ENCODE measurements at places on chromosomes 7 and 10.

DNA sequence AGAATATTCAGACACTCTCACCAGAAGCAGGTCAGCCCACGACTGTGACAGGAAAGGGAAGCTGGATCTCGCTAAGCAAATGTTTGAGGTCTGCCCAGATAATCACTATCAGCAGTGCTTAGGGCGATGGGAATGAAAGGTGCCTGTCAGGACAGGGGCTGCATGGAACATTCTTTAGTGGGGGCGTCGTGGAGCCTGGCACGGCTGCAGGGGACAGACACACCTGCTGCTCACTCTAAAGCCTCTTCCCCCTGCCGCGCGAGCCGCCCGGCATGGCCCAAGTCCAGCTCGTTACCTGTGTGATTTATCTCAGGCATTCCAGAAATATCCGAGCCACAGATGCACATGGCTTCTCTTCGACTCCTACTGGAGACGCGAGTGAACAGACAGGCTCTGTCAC lies 235.5 kb downstream of the GLRX3 start:
- DNase-seq = no peak

- DNase-seq = no peak
Measured at GRCh38 chr10:63027531-63027930, 105.6 kb upstream of the NRBF2 start.

DNA sequence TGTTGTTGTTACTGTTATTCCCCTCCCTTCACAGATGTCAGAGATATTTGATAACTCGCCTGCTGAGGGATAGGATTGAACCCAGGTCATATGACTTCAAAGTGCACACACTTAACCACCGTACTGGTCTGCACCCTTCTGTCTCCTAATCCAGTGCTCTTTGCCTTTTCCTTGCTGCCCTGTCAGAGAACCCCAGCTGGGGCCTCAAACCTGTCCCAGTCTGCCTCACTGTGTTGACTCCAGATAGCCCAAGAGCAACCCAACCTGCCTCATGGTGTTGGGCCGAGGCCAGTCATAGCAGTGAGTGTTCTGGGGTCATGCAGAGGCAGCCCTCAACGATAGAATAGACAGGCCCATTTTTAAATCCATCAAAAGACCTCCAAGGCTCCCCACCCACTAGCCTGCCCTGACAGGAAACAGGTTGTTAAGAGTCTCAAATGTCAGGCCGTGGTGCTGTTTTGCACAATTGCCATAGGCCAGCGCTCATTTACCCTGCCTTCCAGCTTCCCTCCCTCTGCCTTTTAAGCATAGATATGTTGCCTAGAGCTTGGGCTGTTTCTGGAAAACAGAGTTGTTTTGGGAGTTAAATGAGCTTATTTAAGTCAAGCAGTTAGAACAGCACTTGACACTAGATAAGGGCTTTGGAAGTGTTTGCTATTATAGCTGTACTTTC lies 37.0 kb upstream of the PDCD4 start:
- no peak for DNase-seq

DNA sequence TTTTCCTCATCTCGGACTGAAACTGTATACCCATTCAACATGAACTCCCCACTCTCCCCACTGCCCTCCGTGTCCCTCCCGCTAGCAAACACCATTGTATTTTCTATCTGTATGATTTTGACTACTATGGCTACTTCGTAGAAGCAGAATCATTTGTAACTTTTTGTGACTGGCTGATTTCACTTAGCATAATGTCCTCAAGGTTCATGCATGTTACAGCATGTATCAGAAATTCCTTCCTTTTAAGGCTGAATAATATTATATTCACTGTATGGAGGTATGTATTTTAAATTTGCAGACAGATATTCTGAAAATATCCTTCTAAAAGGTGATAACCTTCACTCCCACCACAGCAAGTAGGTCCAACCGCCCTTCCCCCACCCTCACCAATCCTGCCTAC lies 42.9 kb upstream of the MMD2 start:
- no peak for DNase-seq

- DNase-seq = no peak
Measured at GRCh38 chr10:58660575-58661255, 148.0 kb downstream of the BICC1 start.

GRCh38 chr7:574661-575395 lies 55.2 kb upstream of the PDGFA start:
- DNase-seq = no peak

DNA sequence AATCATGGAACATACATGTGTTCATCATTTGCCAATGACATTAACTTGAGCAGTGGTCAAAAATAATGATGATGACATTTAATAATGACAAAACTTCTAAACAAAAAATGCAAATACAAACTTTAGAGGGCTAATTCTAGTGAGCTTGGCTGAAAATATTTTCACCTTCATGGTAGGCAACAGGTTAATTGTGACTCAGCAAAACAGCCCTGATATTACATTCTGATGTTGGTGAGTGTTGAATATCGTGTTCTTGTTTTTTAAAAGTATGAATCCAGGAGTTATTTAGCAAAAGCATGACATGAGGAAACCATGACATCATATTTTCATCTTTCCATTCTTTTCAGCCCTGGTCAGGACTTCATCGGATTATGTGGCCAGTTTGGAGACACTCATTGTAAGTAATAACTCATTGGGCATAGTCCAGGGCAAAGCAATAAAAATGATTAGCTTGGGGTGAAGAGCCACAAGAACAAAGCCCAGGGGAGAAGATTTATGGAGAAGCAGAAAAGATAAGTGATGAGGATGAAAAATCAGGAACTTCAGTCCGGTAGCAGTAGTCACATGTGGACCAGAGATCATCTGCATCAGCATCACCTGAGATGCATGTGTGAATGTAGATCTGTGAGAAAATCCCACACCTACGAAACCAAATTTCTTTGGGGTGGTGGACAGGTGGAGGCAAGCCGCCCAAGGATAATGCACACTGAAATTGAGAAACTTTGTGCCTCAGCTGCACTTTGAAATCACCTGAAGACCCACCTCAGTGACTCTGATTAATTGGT lies 46.8 kb upstream of the PRKAR2B start:
- no peak for DNase-seq

DNA sequence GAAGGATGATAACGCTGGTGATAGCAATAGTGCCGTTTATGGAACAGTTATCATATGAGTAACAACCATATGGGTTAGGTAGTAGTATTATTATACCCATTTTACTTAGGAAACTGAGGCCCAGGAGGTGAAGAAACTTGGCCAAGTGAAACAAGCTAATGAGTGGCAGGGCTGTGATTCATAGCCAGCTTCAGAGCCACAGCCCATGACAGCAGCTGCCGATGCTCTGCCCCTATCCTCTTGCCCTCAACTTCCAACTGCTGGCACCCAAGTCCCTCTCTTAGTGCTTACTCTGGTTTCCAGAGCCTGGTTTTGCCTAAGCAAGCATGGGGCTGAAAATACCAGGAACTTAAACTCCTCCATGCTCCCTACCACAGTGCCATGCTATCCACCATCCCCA lies 12.3 kb downstream of the SH3PXD2A start:
- no peak for DNase-seq

- DNase-seq = no peak
Measured at GRCh38 chr10:50331486-50331885, 80.2 kb upstream of the ASAH2 start.

GRCh38 chr10:133174689-133175263 lies 14.8 kb downstream of the KNDC1 start:
- DNase-seq = no peak

GRCh38 chr7:150351587-150352194 lies 10.3 kb upstream of the RARRES2 start:
- DNase-seq = no peak

DNA sequence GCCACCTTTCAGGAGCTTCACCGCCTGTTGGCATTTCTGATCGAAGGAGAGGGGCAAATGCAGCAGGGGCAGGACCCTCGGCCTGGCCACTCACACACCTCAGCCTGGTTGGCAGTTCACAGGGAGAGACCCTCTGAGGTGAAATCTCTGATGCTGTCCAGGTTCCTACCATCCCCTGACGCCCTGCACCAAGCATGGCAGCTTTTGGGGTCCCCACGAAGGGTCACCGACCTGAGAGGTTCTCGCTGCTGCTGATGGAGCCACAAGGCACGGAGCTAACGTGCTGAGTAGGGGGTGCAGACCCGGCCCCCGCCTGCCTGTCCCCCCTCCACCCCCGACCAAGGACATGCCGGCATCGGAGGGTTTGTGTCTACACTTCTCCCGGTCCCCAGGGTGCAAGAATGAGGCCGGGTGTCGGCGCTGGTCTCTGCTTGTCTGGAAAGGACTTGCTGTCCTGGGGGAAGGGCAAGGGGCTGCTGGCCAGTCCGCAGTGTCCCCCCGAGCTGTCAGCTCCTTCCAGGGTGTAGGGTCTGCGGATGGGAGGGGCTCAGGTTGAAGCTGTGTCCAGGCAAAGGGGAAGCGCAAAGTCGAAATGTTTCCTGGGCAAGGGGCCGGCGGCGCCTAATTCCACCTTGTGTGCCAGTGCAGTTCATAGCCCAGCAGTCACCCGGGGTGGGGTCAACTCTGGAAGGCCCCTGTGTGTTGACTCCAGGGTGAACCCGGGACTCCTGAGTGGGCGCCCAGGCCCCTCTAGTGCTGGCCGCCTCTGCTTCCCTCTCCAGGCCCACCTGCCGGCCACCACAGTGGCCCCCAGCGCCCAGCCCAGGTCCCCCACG lies 132.6 kb downstream of the DNAJB6 start:
- no peak for DNase-seq

DNA sequence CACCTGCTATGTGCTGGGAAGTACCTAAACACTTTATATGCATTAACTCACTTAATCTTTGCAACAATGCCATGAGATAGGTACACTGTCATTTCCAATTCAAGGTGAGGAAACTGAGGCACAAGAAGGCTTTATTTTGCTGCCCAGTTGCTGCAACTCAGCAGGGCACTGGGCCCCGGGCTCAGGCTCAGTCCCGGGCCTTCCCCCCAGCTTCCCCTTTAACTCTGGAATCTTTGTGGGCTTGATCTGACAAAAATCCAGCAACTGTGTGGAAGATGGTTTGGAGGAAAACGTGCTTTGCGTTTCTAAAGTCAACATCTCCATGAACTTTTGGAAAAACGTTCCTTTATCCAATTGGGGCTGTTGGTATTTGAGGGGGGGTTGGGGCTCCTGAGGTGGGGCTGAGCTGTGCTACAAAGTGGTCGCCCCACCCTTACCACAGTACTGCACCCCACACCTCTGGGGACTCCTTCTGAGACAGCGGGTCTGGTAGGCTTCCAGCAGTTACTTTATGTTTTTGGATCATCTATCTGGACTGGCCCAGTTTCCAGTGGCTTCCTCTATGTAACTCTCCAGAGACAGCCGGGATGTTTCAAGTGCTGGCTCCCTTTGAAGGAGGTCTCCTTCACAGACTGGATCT lies 40.5 kb upstream of the CAMK1D start:
- no peak for DNase-seq

GRCh38 chr10:21130108-21130507 lies 233.0 kb upstream of the NEBL start:
- DNase-seq = no peak

DNA sequence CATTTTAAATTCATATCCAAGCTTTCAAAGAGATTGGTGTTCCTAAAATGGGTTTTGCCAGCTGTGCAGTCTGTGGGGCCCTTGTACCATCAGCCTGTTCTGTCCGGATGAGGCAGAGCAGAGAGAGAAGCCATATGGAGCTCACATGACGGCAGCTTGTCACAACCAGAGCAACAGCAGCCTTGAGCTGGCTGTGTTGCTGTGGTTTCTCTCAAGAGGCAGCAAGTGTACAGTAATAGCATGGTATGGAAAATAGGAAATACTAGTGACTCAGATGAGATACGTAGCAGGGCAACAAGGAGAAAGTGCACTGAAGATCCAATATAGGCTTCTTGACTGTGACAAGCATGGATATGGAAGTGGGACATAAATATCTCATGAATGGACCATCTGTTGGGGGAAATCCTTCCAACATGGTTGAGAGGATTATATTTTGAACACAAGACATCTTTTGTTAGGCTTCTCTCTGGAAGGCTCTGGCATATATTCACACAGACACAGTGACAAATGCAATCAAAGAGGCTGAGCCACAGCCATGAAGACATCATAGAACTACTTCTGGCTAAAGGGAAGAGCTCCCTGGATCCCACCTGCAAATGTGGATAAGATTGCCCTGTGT lies 251.0 kb upstream of the TAC1 start:
- DNase-seq = no peak

DNA sequence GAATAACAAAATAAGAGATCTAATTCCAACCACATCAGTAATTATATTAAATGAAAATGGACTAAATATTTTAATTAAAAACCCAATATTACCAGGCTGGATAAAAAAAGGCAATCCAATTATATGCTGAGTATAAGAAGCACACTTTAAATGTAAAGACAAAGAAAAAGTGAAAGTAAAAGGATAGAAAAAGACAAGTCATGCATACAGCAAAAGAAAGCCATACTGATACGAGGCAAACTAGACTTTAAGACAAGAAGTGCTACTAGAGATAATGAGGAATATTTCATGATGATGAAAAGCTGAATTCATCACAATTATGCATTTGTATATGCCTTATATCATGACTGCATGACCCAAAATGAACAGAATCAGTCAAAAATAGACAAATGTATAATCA lies 628.6 kb downstream of the PHTF2 start:
- DNase-seq = no peak

DNA sequence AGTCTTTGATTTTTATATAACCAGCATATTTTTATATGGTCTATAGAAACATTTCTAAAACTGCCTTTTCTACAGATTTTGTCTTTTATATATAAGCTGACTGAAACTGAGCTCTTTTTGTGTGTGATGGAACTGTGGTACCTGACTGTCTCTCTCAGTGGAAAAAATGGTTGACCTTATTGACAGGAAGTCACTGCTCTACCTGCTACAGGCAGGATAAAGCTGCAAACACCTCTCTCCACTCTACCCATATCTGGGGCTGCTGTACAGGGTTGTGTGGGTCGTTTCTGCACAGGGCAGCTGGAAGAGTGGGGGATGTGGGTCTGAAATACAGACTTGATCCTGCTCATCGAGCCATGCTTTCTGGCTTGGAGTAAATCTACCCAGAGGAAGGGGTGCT lies 48.5 kb downstream of the BBS9 start:
- DNase-seq = no peak

DNA sequence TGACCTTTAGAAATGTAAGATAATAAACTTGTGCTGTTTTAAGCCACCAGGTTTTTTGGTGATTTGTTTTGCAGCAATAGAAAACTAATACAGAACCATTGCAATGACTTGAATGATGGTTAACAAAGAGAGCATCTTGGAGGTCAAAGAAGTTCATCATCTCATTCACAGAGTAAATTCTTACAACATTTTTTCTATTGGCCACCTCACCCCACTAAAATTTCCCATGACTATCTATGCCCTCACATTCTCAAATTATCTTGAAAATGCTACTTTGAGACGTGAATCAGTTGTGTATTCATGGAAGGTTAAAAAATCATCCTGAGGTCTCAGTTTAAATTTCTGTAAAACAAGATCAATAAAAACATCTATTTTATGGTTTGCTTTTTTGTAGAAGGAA lies 754.2 kb downstream of the SORCS1 start:
- no peak for DNase-seq

GRCh38 chr7:106346167-106346677 lies 61.4 kb upstream of the NAMPT start:
- DNase-seq = no peak

DNA sequence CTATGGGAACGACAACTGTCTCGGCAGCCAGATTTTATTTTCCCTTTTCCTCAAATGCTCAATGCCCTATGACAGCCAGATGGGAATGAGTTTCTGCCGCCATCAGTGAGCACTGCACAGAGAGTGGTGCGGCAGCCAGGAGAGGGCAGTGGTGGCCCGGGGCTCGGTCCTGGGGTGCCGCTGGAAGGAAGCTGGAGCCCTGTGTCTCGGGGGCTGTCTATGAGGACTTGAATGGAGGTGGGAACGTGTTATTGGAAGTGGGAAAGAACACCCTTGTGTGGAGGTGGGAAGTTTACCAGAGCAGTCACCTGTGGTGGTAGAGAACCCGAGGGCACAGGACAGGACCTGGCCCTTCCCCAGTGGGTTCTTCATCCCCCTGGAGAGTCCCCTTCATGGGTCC lies 35.8 kb downstream of the JAKMIP3 start:
- no peak for DNase-seq

All from activated CD8-positive, alpha-beta memory T cell treated with anti-CD3 and anti-CD28 coated beads for 4 hours (primary cell).